ENCODE measurements at places on chromosomes 5 and 9. TPM values are rescaled to one million over a fixed set of nuclear protein-coding genes. Genes with fewer than 3 reads are reported as not detected.

Gene AKNA
- 9.9 TPM for total RNA-seq

Gene UBE2B
- 19.8 TPM for total RNA-seq

Gene STKLD1
- 0.33 TPM for total RNA-seq

Gene TIMD4
- not detected for total RNA-seq

Gene RAI14
- total RNA-seq: 85.9 TPM

Gene NSA2
- total RNA-seq: 144 TPM

Gene ST8SIA4
- 0.54 TPM for total RNA-seq

Gene ALDOB
- not detected for total RNA-seq

Gene SLC45A2
- 0.09 TPM for total RNA-seq

Gene FOXD4L6
- not detected for total RNA-seq

Gene UIMC1
- 34.7 TPM for total RNA-seq

Gene GPX8
- total RNA-seq: 79.7 TPM

Gene ADCY2
- total RNA-seq: under 0.01 TPM

Gene NR5A1
- not detected for total RNA-seq

Gene CDH6
- total RNA-seq: 7.4 TPM

Gene SPINK13
- total RNA-seq: not detected

Gene IL17B
- total RNA-seq: not detected

All from fibroblast of the aortic adventitia (primary cell).